Tongue (tissue), 3 donors: ENCODE measurements at places on chromosomes 16 and 17. TPM values are rescaled to one million over a fixed set of nuclear protein-coding genes. Genes with fewer than 3 reads are reported as not detected.

The VTN gene
- total RNA-seq: 1.0 TPM

The PDILT gene
- not detected for total RNA-seq

The ITGAX gene
- total RNA-seq: 2.7 TPM

The SMTNL2 gene
- total RNA-seq: 174 TPM

The CLEC19A gene
- not detected for total RNA-seq

The KCNG4 gene
- total RNA-seq: not detected

The PDF gene
- total RNA-seq: 12.0 TPM

The IGSF6 gene
- 1.3 TPM for total RNA-seq

The CES4A gene
- 5.2 TPM for total RNA-seq

The RNFT1 gene
- 13.5 TPM for total RNA-seq
